ENCODE measurements at places on chromosomes 16 and 17.

DNA sequence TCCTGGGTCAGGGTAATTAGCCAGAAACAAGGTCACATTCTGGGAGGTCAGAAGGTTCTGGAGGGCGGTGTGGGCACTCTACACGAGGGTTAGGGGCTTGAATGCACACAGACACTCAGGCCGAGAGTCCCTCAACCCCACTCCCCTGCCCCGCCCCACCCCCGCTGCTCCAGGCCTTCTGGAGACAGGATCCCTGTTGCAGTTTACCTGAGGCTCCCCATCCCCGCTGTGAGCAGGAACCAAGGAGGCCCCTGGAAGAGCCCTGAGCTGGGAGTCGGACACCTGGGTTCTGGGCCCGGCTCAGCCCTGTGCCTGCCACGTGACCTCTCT, 4.4 kb upstream of the ACTG1 start:
- peak overlapping the region; percentile 97 for H3K27ac ChIP-seq
- H3K27me3 ChIP-seq, result no peaks in the 10 kb centered on the region
- H3K4me3 ChIP-seq, result peak overlapping the region; percentile 73
- no peak for DNase-seq
- H3K4me1 ChIP-seq, result peaks cover 56% of the 10 kb centered on the region
- peaks cover 8% of the 10 kb centered on the region for H3K36me3 ChIP-seq

DNA sequence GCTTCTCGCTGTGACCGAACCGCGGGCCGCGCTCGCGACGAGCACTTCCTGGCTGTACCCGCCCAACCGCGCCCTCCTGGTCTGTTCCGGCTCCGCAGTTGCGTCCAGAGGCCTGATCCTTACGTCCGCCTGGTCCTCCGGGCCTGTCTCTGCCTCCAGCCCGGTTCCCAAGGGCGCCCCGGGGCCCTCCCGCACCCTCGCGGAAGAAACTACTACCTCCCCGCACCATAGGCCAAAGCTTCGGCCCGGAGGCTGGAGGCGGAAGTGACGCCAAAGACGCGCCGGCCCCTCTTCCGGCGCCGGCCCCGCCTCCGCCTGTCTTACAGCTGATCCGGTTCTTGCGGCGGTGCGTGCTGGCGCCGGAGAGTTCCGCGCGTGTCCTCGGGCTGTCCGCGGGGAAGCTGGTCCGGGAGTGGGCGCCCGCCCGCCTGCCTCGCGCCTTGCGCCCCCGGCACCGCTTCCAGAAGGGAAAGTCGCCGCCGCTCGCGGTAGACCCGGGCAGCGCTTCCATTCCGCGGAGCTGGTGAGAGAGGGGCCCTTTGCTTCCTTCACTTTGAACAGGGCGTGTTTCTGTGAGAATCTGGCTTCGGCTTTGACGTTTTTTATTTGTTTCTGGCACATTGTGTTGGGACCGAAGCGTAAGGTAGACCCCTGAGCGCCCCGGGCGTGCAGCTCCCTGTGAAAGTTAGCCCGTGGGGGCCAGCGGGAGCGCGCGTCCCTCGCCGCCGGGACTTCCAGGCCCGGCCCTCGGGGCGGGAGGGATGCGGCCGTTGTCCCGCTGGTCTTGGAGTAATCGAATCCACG, at the start of gene ZNF778:
TSS of gene ZNF778 (plus strand) at position 316 of the 804 bp plus-strand sequence. CDS start 3,425 bp downstream, outside the sequence.
- peak within 1 kb of the TSS; percentile 85 for H3K4me3 ChIP-seq
- H3K27ac ChIP-seq, result peak within 1 kb of the TSS; percentile 92
- H3K36me3 ChIP-seq, result peaks cover 1% of the 10 kb centered on the region
- H3K27me3 ChIP-seq, result no peaks in the 10 kb centered on the region
- peaks cover 17% of the 10 kb centered on the region for H3K4me1 ChIP-seq
- DNase-seq, result peak; percentile 92

GRCh38 chr16:88681709-88682451, 4.4 kb downstream of the SNAI3 start:
- H3K27ac ChIP-seq, result peak overlapping the region; percentile 83
- H3K36me3 ChIP-seq, result peaks cover 30% of the 10 kb centered on the region
- no peaks in the 10 kb centered on the region for H3K27me3 ChIP-seq
- peak; percentile 91 for DNase-seq
- peaks cover 36% of the 10 kb centered on the region for H3K4me1 ChIP-seq

DNA sequence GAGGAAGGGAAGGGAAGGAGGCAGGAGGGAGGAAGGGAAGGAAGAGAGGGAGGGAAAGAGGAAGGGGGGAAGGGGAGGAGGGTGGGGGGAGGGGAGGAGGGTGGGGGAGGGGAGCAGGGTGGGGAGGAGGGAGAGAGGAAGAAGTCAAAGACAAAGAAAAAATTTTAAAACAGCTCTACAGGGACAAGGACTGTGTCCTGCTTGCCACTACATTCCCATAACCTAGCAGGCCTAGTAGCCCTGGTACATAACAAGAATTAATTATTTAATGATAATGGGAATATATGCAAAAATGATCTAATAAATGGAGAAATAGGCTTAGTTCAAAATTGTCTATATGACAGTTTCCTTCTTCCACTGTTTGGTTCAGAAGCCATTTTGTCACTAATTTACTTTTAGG, 47.6 kb upstream of the NOG start:
- no peak overlapping the region for H3K27ac ChIP-seq
- H3K4me3 ChIP-seq, result no peak overlapping the region
- no peaks in the 10 kb centered on the region for H3K27me3 ChIP-seq
- H3K36me3 ChIP-seq, result no peaks in the 10 kb centered on the region
- H3K4me1 ChIP-seq, result no peaks in the 10 kb centered on the region

DNA sequence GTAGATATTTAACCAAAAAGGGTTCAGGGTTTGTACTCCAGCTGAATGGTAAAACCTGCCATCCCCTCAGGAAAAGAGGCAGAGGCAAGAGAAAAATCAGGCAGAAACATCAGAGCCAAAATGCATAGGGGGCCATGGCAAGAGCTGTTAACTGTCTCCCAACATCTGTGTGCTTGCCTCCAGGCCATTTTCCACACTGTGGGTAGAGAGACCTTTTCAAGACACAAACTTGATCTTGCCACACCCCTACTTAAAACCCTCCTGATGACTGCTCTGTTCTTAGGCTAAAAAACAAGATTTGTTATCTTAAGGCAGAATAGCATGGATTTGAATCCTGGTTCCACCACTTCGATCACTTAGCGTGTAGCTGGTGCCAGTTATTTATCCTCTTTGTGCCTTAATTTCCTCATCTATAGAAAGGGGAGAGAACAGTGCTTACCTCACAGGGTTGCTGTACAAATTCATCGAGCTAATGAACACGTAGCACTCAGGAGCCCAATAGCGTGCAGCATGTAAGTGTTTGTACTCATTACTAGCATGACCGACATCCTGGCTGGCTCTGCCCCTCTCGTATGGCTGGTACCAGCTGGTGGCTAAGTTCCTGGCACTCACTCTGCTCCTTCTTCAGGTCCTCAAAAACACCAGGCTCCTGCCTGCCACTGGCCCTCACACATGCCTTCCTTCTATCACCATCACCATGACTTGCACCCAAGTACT, 25.8 kb downstream of the STAT3 start:
- H3K4me3 ChIP-seq, result no peak overlapping the region
- H3K36me3 ChIP-seq, result no peaks in the 10 kb centered on the region
- H3K27ac ChIP-seq, result no peak overlapping the region
- DNase-seq, result no peak

DNA sequence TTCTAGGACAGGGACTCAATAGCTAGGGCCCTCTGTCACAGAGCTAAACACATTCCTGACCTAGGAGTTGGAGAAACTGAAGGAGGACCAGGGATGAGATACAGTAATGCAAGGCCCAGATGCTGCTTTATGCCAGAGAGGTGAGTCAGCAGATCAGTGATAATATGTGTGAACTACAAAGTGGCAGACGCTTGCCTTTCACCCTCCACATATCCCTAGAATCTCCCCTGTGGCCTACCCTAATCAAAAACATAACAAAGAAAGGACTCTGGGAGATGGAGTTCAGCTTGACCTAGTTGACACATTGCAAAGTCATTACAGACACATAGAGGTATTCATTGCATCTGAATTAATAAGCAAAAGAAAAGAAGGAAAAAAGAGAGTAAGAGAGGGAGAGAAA, 417.6 kb upstream of the DYNLRB2 start:
- H3K4me1 ChIP-seq, result no peaks in the 10 kb centered on the region
- no peak overlapping the region for H3K27ac ChIP-seq
- peaks cover 7% of the 10 kb centered on the region for H3K27me3 ChIP-seq
- H3K4me3 ChIP-seq, result no peak overlapping the region
- no peak for DNase-seq

DNA sequence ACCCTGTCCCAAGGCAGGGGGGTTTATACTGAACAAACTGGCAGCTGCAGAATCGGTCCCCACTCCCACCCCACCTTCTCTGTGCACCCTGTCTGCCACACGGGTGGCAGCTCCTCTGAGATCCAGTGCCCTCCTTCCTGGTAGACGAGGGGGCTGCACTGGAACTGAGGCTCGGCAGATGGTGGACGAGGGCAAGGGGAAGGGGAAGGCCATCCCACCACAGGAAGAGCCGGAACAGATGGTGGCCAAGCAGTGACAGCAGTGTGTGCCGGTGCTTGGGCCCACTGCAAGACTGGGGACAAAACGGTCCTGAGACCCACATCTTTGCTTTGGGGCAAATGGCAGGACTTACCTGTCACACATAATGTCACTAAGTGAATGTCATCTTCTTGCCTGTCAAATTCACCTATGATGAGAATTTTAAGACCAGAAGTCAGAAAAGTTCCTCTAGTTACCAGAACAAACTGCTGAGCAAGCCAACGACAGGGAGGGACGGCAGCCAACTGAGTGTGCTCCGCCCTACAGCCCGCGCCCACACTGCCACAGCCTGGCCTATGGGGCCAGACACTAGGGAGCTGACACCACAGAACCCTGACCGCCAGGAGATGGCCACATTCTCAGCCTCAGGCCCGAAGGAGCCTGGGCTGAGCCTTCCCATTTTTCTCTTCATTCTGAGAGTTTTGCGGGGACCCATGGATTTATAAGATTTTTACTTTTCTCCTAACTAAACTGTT, 14.4 kb downstream of the NTAN1 start:
- H3K36me3 ChIP-seq, result peaks cover 9% of the 10 kb centered on the region
- no peaks in the 10 kb centered on the region for H3K4me1 ChIP-seq
- no peak overlapping the region for H3K27ac ChIP-seq
- no peak for DNase-seq
- no peaks in the 10 kb centered on the region for H3K27me3 ChIP-seq
- H3K4me3 ChIP-seq, result no peak overlapping the region

- H3K4me3 ChIP-seq, result peak overlapping the region; percentile 18
- H3K27me3 ChIP-seq, result no peaks in the 10 kb centered on the region
- DNase-seq, result no peak
- peak overlapping the region; percentile 83 for H3K27ac ChIP-seq
- peaks cover 49% of the 10 kb centered on the region for H3K4me1 ChIP-seq
- no peaks in the 10 kb centered on the region for H3K36me3 ChIP-seq
Observed at GRCh38 chr17:31510308-31511194, 119.1 kb downstream of the RAB11FIP4 start.

- H3K4me1 ChIP-seq, result no peaks in the 10 kb centered on the region
- H3K4me3 ChIP-seq, result no peak overlapping the region
Observed at GRCh38 chr16:69848637-69849545, 86.8 kb downstream of the WWP2 start.

DNA sequence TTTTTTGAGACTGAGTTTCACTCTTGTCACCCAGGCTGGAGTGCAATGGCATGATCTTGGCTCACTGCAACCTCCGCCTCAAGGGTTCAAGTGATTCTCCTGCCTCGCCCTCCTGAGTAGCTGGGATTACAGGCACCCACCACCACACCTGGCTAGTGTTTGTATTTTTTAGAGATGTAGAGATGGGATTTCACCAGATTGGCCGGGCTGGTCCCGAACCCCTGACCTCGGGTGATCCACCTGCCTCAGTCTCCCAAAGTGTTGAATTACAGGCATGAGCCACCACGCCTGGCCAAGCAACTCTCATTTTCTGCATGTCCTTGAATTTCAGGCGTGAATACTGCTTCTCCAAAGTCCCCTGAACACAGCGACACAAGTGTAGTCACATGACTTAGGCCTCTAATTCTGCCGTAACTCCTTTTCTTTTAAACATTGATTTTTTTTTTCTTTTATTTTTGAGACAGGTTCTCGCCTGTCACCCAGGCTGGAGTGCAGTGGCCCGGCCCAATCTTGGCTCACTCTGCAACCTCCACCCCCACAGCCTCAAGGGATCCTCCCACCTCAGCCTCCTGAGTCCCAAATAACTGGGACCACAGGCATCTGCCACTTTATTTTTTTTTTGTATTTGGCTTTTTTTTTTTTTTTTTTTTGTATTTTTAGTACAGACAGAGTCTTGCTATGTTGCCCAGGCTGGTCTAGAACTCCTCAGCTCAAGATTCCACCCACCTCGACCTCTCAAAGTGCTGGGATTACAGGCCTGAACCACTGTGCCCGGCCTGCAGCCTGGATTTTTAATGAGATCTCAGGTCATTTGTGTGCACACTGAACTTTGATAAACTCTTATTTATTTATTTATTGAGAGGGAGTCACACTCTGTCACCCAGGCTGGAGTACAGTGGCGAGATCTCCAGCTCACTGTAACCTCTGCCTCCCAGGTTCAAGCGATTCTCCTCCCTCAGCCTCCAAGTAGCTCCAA, 124.6 kb downstream of the KCNJ18 start:
- no peak overlapping the region for H3K4me3 ChIP-seq
- H3K4me1 ChIP-seq, result no peaks in the 10 kb centered on the region
- no peak for DNase-seq
- H3K27me3 ChIP-seq, result no peaks in the 10 kb centered on the region
- no peaks in the 10 kb centered on the region for H3K36me3 ChIP-seq

DNA sequence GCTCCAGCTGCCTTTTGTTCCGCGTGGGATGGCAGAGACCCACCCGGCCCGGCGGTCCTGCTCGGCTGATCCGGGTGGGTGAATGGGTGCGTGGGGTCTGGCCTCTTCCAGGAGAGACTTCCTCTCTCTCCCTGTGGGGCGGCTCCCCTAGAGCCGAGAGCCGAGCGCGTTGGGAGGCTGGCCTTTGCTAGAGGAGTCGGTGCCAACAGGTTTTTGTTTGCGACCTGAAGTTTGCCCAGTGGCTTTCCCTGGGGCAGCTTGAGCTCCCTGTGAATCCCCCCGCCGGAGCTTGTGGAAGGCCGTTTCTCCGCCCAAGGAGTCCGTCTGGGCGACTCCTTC, 970 bp downstream of the EPN2 start:
- H3K27me3 ChIP-seq, result peaks cover 3% of the 10 kb centered on the region
- H3K4me3 ChIP-seq, result peak overlapping the region; percentile 94
- H3K36me3 ChIP-seq, result no peaks in the 10 kb centered on the region
- peak; percentile 32 for DNase-seq
- H3K27ac ChIP-seq, result no peak overlapping the region
- peaks cover 5% of the 10 kb centered on the region for H3K4me1 ChIP-seq

DNA sequence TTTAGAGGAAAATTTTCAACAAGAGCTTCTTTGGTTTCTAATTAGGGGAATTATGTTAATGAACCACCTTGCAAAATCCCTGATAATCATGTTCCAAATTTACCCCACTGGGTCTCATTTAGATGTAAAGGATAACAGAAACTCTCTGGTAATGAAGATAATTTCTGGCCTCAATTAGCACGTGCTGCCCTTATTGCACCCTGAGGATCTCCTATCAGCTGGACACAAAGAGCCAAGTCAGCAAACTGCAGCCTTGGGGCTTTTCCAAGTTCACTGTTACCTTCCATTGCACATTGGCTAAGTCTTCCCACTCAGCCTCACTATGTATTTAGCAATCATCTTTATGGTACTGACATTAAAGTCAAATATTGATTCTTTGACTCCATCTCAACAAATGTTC, 78.1 kb downstream of the GP2 start:
- no peak for DNase-seq
- no peaks in the 10 kb centered on the region for H3K27me3 ChIP-seq
- no peak overlapping the region for H3K4me3 ChIP-seq
- no peak overlapping the region for H3K27ac ChIP-seq

GRCh38 chr16:30720086-30720485, 21.1 kb downstream of the SRCAP start:
- H3K4me1 ChIP-seq, result peaks cover 13% of the 10 kb centered on the region
- no peak overlapping the region for H3K27ac ChIP-seq
- no peaks in the 10 kb centered on the region for H3K27me3 ChIP-seq
- no peak for DNase-seq
